ENCODE measurements at places on chromosomes 11 and 22.

DNA sequence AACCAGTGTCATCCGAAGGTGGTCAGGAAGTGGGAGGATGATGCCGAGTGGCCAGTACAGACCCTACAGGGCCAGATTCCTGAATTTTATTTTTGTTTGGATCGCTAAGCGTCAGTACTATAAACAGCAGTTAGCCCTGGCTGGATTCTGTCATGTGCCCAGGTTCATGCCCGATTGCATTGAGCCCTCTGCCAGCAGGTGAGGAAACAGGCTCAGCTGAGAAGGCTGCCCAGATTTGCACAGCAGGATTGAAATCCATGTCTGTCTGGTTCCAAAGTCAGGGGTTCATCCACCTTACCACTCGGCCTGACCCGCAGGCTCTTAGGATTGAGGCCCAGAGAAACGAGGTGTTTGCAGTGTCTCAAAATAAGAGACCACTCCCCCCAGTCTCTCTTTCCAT, 9.1 kb upstream of the TBC1D22A start:
- DNase-seq = no peak

DNA sequence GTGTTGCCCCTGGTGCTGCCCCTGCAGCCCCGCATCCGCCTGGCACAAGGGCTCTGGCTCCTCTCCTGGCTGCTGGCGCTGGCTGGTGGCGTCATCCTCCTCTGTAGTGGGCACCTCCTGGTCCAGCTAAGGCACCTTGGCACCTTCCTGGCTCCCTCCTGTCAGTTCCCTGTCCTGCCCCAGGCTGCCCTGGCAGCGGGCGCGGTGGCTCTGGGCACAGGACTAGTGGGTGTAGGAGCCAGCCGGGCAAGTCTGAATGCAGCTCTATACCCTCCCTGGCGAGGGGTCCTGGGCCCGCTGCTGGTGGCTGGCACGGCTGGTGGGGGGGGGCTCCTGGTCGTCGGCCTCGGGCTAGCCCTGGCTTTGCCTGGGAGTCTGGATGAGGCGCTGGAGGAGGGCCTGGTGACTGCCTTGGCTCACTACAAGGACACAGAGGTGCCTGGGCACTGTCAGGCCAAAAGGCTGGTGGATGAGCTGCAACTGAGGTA, 278 bp downstream of the ROM1 start:
- DNase-seq = no peak

GRCh38 chr11:15525582-15525981, 410.9 kb downstream of the INSC start:
- no peak for DNase-seq

GRCh38 chr22:33747576-33748180, 172.6 kb downstream of the LARGE1 start:
- no peak for DNase-seq

GRCh38 chr11:7251487-7251835, 243 bp upstream of the SYT9 start:
- DNase-seq = no peak

GRCh38 chr11:125578783-125579182, 9.5 kb downstream of the EI24 start:
- no peak for DNase-seq

DNA sequence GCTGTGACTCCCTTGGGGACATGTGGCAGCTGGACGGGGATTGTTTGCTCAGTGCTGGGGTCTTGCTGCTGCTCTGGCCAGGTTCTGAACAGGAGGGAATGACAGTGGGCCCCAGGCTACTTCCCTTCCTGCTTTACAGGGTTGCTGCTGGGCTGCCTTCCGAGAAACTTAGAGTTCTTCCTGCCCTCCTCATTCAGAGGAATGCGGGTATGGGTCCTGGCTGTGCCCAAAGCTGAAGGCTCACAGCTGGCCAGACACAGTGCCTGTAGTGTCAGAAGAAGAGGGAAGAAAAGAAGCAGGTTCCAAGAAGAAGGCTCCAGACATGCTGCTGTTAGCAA, 108.3 kb upstream of the PARVA start:
- no peak for DNase-seq

GRCh38 chr11:73761403-73761945, 600 bp upstream of the RAB6A start:
- DNase-seq = no peak

GRCh38 chr11:104320097-104320496, 156.2 kb upstream of the PDGFD start:
- no peak for DNase-seq

DNA sequence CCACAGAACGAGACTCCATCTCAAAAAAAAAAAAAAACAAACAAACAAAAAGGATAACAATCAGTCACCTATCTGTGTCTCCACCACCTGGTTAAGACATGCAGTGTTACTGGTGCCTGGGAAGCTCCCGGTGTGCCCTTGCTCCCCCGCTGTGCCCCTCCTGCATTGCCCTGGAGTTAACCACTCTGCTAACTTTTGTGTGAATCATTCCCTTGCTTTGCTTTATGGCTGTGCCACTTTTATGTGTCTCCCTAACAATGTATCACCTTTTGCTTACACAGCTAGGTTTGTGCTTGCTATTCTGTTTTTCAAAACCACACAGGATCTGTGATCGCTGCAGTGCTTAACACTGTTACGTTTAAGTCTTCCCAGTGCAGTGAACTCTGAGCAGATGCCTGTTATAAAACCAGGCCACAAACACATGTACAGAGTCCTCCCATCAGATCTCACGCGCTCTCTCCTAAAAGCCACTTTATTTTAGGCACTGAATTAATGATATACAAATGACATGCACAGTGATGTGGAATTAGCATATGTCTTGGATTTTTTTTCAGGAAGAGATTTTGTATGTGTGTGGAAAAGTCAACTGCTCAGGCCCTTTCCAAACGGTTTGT, 69.9 kb downstream of the BUD13 start:
- DNase-seq = no peak
